Mesothelial cell of epicardium (in vitro differentiated cells): ENCODE measurements at places on chromosomes 5 and 9.

GRCh38 chr9:37102486-37102885 lies 17.9 kb upstream of the ZCCHC7 start:
- no peak for DNase-seq

- no peak for DNase-seq
Measured at GRCh38 chr5:1749346-1750124, 50.1 kb downstream of the MRPL36 start.

- no peak for DNase-seq
Measured at GRCh38 chr5:41200506-41200905, 12.8 kb downstream of the C6 start.

GRCh38 chr9:135076143-135076875 lies 11.2 kb upstream of the OLFM1 start:
- no peak for DNase-seq

GRCh38 chr9:108662091-108662875 lies 193.5 kb downstream of the ACTL7B start:
- DNase-seq, result no peak

GRCh38 chr5:133402775-133403174 lies 209.6 kb downstream of the FSTL4 start:
- no peak for DNase-seq

DNA sequence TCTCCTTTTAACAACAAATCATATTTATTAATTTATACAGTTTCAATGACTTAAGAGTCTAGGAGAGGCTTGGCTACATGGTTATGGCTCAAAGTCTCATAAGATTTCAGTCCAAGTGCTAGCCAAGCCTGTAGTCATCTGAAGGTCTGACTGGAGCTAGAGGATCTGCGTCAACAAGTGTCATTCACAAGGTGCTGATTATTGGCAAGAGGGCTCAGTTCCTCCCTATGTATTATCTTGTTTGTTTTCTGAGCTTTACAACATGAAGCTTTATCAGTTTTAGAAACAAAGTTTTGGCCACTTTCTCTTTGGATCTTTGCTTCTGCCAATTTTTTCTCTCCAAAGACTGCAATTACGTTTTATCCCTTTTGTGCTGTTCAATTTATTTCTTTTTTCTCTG lies 94.7 kb downstream of the RICTOR start:
- DNase-seq, result no peak

DNA sequence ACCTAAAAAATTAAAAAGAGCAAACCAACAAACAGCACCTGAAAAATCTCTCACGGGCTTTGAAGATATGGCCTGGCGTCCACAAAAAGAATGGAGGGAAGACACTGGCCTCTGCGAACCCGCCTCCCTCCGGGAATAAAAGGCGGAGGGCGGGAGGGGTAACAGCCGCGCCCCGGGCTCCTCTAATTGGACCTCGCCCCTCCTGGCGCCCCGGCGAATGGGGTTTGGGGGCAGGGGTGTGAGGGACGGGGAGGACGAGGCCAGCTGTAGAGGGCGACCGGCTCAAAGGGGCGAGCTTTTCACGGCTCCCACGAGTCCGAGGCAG lies 753 bp downstream of the FANCC start:
- DNase-seq, result peak; percentile 49

GRCh38 chr9:99750526-99750925 lies 71.2 kb upstream of the NR4A3 start:
- DNase-seq, result no peak

GRCh38 chr5:176391999-176392398 lies 3.4 kb downstream of the HIGD2A start:
- no peak for DNase-seq
